Skin of body (tissue), 3 donors: ENCODE measurements at places on chromosomes 16 and 17.
A peak's percentile ranks its signal among the peaks of the same experiment; 100 is the strongest.

DNA sequence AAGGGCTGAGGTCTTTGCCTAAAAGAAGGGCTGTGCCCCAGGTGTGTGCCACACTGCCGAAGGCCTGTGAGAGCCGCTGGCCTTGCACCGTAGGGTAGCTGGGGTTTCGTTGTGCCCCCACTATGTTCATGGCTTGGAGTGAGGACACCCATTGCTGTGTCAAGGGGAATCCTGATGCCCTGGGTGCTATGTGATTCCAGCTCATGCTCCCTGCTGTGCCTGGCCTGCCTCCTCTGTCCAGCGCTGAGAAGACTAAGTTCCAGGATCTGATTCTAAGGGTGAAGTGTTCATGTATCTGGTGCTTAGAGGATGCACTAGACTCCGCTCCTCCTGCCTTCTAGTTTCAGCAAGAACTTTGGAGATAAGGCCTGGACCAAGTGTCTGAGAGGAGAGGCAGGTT lies 47.4 kb downstream of the SREBF1 start:
- DNase-seq = no peak

DNA sequence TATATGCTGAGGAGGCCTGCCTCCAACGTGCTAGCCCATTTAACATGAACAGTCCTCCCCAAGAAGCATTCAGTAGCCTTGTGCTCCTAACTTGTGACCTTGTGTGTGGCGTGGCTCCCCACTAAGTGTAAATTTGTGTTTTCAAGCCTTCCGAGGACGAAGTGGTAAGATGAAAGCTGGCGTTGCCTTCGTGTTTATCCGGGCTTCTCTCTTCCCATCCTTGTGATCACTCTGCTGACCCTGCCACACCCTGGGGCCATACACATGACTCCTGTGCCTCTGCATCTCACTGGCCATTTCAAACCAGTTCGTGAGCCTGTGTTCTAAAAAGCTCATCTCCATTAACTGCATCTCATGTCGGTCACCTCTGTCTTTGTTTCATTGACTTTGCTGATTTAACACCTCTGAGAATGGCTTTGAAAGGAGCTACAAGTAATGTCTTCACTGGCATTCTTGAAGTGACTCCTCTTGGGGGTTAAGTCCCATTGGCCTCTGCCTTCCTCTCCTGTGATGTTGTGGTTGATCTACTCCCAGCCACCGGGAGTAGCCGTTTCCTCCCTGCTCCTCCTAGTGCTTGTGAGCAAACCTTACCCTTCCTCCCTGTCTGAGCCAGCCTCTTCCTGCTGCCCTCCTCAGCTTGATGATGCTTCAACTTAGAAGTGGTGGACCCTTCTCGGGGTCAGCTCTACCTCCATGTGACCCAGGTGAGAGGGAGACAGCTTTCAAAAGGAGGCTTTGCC lies 27.4 kb upstream of the NAGLU start:
- DNase-seq = no peak

- DNase-seq = no peak
These were observed 113.4 kb upstream of the PMFBP1 start for GRCh38 chr16:72285324-72285723.

DNA sequence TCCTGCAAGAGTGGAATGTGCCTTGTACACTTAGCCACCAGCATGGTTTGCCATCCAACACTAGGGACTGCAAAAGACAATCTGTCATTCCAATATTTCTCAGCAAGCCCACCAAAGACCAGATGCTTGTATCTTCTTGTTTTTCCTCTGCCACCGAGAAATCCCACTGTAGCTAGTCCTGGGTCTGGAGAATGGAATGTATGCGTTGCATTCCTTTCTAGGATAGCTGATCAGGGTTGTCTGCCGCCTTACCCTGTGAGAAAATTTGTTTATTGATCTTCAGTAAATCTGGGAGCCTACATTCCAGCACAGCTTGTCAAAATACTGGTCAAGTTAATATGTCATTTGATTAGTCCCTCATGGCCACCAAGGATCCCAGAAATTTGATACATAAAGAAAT lies 28.1 kb upstream of the ADAMTS18 start:
- no peak for DNase-seq

DNA sequence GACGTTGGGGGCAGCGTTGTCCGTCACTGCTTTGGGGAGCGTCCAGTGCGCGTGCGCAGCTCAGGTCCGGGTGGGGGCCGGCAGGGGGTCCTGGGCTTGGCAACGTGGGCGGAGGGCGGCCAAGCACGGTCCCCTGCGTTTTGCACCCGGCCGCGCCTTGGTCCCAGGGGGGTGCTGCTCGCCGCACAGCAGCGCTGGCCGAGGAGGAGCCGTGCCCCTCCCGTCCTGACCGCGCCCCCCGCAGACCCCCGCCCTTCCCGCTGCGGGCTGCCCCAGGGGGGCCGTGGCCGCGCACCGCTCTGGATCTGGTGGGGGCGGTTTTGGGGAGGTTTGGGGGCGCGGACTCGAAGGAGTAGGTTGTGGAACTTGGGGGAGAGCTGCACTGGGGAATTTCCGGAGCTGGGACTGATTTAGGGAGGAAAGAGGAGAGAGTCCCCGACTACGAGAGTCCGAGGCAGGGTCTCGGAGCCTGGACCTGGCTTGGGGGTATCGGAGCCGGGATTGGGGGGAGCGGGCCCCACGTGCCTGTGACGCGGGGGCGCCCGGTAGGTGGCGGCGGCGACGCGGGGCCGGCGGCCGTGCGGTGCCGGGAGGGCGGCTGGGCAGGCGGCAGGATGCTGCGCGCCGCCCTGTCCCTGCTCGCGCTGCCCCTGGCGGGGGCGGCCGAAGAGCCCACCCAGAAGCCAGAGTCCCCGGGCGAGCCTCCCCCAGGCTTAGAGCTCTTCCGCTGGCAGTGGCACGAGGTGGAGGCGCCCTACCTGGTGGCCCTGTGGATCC lies at the start of gene SLC9A5:
TSS of gene SLC9A5 (plus strand) at position 579 of the 777 bp plus-strand sequence. CDS start at position 615, 36 bp downstream.
- DNase-seq = no peak

GRCh38 chr17:45935710-45936509 lies 41.6 kb downstream of the MAPT start:
- no peak for DNase-seq

- no peak for DNase-seq
These were observed 28.1 kb downstream of the KIAA0513 start for GRCh38 chr16:85055493-85056210.

DNA sequence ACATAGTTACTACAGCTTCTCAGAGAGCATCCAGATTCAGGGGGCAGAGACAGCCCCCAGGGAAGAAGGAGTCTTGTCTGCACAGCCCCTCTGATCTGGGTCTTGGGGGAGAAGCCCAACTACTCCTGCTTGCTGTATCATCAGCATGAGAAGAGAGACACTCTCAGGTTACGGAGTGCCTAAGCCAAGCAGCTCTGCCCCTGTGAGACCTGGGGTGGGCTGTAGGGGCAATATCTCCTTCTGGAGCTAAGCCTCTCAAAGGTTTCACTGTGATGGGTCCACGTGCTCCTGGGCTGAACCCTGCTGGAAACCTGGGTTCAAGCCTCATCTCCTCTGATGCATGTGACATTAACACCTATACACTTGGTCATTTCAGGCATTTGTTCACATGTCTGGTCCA lies 123.2 kb downstream of the CPPED1 start:
- DNase-seq = no peak

- no peak for DNase-seq
These were observed 23.0 kb downstream of the RHBDL3 start for GRCh38 chr17:32288615-32289014.

DNA sequence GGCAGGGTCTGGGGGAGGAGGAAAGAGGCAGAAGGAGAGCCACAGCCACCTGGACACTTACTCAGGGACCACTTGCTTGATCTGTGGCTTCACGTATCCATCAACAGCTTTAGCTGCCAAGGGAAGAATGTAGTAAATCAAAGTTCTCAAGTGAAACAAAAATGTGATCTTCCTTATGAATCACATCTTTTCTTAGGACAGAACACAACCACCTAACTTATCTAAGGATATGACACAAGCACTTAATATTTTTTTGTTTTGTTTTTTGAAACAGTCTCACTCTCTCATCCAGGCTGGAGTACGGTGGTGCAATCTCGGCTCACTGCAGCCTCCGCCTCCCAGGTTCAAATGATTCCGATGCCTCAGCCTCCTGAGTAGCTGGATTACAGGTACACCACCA lies 8.4 kb upstream of the GHDC start:
- no peak for DNase-seq

GRCh38 chr16:70018254-70018653 lies 67.1 kb downstream of the CLEC18A start:
- no peak for DNase-seq

- DNase-seq = no peak
These were observed 3.9 kb upstream of the TRIM25 start for GRCh38 chr17:56917559-56918296.

DNA sequence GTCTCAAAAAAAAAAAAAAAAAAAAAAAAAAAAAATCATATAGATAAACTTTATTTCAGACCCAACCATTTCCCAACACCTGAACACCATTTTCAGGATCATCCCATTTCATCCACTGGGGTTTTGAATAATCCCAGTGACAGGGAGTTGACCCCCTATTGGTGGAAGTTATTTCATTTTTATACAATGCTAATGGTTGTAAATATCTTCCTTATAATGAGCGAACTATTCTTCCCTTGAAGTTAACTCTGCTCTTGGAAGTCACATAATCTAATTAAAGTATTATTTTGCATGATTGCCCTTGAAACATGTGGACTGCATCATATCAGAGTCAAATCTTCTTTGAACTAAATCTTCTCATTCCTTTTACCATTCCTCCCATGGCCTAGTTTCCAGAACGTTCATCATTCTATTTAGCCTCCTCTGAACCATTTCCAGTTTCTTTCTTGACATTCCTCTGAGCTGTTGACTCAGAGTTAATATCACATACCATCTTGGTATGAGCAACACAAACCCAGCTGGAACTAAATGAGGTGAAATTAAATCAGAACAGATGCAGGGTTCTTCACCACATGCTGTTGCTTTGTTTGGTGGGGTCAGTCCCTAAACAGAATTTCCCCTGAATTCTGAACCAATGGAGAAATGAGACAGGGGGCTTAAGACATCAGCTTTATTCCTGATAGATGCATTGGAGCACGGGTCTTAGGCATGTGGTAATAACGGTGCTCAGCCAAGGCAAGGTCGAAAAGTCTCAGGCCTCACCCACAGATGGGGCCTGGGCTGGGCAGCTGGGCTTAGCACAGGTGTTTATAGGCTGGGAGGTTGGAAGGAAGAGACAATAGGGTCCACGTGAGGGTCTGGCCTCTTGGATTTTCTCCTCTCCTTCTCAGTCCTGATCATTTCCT lies 8.9 kb downstream of the HSD17B2 start:
- peak; percentile 46 for DNase-seq

GRCh38 chr17:76155988-76156661 lies 15.1 kb upstream of the FOXJ1 start:
- DNase-seq = no peak

- DNase-seq = no peak
These were observed 110.8 kb upstream of the DNAH9 start for GRCh38 chr17:11487469-11487868.

- no peak for DNase-seq
These were observed 5.0 kb downstream of the TBKBP1 start for GRCh38 chr17:47698749-47699535.

DNA sequence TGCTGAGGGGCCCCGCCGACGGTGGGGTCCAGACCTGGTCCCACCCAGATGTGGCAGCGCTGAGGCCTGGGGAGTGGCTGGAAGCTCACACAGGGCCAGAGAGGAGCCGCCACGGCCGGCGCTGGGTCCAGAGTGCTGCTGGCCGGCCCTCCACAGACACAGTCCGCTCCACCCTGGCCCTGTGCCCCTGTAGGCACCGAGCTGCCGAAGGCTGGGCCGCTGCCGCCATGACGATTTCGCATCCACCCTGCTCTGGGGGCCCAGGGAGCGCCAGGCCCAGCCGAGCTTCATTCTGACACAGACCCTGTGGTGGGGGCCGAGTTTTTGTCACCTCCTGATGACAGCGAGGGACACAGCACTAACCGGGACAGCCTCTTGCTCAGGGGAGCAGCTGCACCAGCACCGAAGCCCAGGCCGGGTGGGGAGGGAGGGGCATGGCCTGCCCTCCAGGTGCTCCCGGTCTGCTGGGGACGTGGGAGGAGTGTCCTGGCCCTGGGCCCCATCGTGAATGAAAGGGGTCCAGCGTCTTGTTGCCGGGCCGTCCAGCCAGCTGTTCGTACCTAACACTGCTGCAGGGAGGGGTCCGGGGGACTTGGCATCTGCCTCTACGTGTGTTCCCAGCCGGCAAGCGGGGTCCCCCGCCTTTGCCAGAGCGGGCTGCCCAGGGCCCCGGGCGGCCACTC lies 27.1 kb upstream of the SSTR5 start:
- no peak for DNase-seq

DNA sequence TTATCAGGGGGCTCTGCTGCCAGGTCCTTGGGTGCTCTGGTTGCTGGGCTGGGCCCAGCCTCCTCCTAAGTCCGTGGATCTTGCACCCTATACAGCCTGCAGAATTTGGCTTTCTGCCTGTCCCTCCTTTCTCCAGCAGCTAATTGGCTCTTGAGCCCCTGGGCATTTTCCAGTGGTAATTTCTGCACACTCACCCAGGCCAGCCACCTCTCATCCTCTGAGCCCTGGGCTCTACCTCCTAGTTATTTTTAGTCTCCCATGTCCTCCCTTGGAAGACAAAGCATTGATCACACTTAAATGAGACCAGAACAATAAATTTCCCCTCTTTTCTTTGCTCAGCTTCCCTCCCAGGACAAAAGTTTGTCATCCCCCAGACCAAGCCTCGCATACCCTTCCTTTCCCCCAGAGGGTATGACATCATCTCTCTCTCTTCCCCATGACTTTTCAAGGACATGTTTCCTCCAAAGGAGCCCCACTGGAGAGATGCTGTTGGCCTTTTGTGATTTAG lies 38.1 kb downstream of the C17orf75 start:
- no peak for DNase-seq

DNA sequence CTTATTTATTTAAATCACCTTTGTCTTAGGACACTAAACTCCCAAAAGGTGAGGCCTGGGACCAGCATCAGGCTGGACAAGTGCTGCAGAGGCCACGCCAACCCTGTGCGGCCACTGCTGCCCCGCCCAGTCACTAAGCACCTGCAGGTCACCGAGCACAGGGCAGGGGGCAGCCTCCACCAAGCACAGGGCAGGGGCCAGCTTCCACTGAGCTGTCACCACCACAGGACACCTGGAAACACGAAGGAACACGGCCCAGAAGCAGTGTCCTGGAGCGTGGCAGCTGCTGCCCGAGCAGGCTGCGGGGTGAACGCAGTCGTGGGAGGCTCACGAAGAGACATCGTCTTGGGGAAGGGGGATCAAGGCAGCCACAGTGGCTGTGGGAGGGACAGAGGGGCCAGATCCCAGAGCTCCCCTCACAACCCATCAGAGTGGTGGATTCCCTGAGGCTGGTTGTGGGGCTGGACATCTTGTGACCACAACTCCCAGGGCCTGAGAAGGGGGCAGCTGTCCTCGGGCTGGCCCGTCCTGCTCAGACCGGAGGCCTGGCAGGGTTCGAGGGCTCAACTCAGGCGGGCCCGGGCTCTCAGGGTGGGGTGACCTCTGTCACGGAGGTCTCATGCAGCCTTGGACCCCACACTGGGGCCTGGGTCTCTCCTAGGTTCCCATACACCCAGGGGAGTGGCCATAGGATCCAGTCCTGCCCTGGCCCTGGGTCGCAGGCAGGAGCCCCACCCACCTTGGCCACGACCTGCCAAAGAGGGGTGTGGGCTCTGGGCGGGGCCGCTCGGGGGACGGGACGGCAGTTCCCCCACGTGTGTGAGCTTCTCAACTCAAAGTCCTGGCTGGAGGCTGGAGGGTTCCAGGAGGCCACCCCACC lies 18.7 kb downstream of the RAB40B start:
- no peak for DNase-seq

GRCh38 chr17:81527591-81528383 lies at the start of gene FSCN2:
TSS of gene FSCN2 (plus strand) at chr17:81528377. CDS start at chr17:81528532, 155 bp downstream.
- no peak for DNase-seq

- no peak for DNase-seq
These were observed 9.9 kb upstream of the CMTM4 start for GRCh38 chr16:66706506-66706880.
